ENCODE measurements at places on chromosomes 2 and 18. TPM values are rescaled to one million over a fixed set of nuclear protein-coding genes. Genes with fewer than 3 reads are reported as not detected.

Gene CNNM3
- total RNA-seq = 7.0 TPM

Gene EIPR1
- 40.4 TPM for total RNA-seq

Gene TRIM54
- not detected for total RNA-seq

Gene CXCR2
- total RNA-seq = not detected

Gene CNGA3
- total RNA-seq = 0.07 TPM

Gene ZNF804A
- total RNA-seq = 27.7 TPM

DNA sequence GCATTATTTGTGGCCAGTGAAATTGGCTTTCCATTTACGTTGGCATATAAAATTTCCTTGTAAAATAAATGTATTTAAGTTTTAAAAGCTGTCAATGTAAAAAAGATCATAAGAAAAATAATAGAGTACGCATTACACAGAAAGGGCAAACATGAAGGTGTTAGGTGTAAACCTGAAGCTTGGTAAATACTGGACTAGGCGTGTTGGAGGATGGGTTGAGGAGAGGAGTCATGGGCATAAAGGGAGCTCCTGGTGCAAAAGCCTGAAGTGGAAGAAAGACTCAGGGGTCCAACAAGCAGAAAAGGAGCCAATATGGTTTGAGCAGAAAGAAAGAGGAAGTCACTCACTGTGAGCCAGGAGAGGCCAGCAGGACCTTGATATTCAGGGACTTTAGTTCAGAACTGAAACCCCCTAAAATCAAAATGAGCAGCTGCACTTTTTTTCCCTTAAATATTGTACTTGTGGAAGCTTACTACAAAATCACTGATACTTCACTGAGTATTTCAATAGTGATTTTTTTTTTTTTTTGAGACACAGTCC lies 24.4 kb downstream of the SP5 start:
- DNase-seq = no peak

GRCh38 chr2:231390667-231391066 lies 4.8 kb upstream of the B3GNT7 start:
- no peak for DNase-seq

DNA sequence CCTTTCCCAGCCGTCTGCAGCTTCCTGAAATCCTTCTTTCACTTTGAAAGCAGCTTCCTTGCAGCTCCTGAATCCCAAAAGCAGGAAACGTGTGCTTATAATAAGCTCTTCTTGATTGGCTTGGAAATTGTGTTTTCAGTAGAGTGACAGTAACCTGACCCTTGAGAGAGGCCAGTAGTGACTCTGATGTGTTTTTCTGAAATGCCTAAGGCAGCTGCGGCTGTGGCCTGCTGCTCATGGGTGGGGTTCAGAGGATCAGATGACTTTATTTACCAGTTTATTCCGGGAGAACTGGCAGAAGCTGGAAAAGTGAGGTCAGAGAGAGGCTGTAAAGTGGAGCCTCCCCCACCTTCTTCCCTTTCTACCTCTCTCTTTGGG lies 31.9 kb upstream of the RPIA start:
- DNase-seq = no peak

DNA sequence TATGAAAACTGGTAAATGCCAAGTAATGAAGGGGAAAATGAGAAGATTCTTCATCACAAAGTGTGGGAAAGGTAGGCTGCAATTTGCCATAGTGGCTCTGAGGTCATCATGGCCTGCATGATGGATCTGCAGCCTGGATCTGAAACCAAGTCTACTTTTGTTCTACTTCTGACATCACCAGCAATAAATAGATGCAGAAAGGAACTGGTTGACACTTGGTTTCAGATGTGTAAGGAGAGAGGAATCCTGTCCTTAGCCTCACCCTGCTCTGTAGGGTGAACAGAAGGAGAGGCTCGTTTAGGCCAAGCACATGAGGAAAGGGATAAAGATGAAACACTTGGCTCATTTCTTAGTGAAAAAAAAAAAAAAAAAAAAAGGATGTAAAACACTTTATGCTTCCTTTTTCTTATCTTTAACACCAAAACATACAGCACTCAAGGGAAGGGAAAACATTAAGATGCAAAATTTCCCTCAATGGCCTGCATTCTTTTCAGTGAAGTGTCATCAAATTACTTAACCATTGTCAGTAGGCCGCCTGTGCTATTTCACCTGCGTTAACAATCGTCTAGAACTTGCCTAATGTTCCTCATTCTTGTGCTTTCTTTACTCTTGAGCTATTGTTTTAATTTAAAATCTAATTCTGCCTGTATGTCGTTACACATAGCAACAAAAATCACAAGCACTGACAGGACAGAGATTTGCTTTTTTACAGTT lies 3.9 kb downstream of the NEB start:
- DNase-seq = no peak

- peak; percentile 85 for DNase-seq
Measured at GRCh38 chr2:2621855-2622254, 290.8 kb upstream of the MYT1L start.

GRCh38 chr2:127404466-127405254 lies 13.6 kb upstream of the PROC start:
- DNase-seq = peak; percentile 54

- DNase-seq = no peak
Measured at GRCh38 chr2:189221811-189222467, 42.4 kb upstream of the COL5A2 start.

GRCh38 chr18:11909061-11909455 lies 941 bp upstream of the MPPE1 start:
- DNase-seq = no peak

DNA sequence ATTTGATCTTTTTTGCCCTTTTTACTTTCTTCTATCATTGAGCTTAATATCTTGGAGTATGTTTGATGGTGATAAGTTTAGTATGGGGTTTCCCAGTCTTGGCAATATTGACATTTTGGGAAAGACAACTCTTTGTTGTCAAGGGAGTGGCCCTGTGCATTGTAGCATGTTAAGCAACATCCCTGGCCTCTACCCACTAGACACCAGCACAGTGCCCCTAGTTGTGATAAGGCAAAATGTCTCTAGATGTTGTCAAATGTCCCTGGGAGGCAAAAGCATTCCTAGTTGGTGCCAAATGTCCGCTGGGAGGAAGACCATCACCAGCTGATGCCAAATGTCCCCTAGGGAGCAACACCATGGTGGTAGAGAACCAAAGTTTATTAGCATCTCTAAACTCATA lies 28.2 kb downstream of the GULP1 start:
- DNase-seq = no peak

GRCh38 chr2:86003104-86003503 lies 102.6 kb downstream of the POLR1A start:
- DNase-seq = no peak

DNA sequence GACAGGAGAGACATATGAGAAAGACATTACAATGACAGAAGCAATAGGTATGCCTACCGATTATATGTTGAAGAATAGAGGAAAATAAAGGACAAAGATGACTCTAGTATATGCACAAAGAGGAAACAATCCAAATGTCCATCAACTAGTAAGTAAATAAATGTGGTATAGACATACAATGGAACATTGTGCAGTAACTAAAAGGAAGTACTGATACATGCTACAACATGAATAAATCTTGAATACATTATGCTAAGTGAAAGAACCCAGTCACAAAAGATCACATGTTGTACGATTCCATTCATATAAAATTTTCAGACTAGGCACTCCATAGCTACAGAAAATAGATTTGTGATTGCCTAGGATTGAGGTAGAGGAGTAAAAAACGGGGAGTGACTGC lies 28.5 kb upstream of the PGAP1 start:
- DNase-seq = no peak

DNA sequence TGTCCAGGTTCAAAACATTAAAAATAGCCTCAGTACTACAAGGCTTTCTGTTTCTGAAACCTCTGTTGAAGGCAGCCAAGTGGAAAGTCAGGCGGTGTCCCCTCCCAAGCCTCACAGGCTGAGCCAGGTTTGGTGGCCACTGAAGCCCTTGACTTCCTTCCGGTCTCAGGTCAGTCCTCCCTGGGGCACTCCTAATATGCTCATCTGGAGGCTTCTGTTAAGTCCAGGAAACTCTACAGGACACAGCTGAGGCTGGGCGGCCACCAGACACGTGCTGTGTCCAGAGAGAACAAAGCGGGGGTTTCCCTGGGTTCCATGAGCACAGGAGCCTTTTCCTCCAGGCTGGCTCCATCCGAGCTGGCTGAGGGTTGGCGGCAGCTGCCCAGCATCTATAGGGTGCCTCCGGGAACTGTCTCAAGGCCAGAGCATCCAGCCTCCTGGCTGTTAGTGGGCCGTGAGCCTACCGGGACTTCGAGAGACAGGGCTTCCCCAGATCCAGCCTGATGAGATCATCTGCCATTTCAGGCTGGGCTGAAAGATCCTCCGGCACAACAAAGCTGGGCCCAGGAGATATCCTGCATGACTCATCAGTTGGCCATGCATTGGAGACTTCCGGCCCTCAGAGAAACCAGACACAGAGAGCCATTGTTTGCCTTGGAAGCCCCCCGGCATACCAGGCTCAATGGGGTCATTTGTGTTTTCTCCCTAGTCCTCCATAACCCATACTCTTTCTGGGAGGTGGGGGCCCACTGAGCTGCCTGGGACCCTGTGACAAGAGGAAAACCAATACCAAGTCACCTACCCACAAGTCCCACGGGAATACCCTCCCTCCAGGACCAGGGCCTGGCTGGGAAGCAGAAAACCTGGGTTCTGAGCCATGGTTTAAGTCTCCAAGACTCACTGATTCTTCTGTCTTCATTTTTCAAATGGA lies 71.7 kb downstream of the HS1BP3 start:
- no peak for DNase-seq

DNA sequence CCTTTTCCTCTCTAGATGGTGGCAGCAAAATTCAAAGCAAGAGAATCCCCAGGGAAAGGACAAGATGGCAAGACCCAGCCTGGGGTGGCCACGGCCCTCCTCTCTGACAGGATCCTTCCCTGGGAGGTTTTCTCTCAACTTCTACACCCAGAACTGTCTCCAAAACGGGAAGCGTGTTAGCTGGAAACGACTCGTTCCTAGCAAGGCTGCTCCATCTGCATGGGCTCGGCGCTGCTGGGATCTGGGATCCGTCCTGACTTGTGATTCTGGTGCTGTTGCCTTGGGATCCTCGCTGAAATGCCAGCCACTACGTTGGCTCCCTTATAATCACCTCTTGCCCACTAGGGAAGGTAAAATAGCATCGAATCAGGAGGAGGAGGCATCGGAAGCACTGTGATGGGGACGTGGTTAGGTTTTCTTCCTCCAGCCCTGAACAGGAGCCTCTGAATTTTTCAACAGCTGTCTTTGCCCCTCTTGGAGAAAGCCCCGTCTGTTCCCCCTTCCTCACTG lies 514.8 kb upstream of the MYT1L start:
- DNase-seq = no peak

GRCh38 chr2:201966691-201967438 lies 66.8 kb upstream of the FZD7 start:
- DNase-seq = no peak

DNA sequence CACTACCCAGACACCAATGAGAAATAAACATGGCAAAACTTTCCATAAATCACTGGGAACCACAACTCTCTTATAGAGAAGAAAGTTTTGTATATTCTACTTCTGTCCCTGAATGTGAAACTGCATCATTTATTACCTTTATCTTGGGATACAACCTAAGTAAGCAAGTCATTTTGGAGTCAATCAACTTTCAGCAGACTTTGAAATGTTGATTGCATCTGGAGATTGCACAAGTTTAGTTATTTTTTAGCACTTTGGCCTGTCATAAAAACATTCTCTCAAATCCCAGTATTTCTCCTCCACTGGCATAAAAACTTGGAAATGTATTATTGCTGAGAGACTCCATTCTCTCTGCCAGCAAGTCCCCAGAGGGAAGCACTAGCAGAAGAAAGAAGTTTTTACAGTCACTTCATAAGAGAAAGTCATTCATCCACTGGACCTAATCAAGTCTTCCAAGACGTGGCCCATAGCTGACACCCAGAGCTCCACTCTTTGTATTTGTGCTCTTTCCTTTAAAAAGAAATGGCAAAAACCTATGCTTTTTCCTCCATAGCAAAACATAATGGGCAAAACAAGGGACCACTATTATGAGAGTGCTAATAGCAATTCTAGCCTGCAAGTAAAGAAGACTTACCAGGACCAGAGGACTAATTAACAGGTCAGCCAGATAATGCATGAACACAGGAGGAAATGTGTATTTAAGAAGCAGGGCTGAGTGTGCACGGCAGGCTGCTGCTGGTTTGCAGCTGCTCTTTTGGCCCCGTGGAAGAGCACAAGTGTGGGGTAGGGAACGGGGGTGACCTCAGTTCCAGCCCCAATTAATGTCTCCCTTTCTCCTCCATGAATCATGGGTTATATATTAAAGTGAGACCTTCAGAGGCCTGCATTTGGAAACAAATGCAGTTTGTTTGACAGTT lies 171.5 kb downstream of the INO80D start:
- DNase-seq = no peak

DNA sequence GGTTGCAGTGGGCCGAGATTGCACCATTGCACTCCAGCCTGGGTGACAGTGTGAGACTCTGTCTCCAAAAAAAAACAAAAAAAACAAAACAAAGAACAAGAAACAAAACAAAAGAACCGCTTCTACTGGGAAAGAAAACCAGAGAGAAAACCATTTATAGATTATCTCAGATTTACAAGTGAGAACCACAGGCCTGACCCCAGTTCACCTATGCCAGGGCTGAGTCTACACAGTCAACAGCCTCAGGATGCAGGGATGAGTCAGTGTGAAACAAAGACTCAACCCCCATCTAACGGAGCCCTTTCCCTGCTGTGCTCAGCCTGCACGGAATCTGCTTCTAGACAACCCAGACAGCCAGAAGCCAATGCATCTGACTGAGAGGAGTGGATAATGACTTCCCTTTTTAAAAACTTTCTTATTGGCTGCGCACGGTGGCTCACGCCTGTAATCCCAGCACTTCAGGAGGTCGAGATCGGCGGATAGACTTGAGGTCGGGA lies 25.5 kb upstream of the YWHAQ start:
- DNase-seq = no peak

DNA sequence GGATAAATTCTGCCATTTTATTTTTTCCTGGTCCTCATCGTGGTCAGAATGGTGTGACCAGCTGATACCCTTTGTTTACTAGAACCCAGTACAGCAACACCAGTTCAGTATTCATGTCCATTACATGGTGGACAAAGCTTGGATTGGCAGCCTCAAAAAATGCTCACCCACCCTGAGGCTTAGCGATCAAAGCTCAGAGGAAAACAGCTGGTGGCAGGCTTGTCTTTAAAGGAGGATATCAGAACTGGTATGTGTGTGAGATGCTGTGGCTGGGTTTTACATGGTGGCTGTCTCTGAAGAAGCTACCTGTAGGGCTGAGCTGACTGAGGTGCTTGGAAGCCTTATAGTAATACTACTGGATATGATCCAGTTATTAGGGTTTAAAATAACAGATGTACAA lies 471.1 kb upstream of the MEX3C start:
- DNase-seq = no peak

DNA sequence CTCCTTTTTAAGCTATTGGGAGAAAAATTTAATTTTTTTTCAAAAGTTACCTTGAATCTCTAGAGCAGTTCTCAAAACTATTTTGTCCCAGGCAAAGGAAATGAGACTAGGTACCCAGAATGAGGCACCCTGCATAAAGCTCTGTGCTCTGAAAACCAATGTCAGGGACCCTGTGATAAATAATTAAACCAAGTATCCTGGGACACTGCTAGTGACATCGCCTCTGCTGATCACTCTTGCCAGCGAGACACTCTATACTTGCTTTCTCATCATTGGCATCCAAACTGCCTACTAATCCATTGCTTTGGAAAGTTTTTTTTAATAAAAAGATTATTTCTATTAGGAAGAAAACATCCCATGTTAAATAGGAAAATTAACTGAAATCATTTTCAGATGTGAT lies 1.4 kb downstream of the GKN1 start:
- DNase-seq = no peak

- DNase-seq = peak; percentile 88
Measured at GRCh38 chr2:176553685-176554100, 284.5 kb downstream of the MTX2 start.
